ENCODE measurements at places on chromosomes 7 and 10.

DNA sequence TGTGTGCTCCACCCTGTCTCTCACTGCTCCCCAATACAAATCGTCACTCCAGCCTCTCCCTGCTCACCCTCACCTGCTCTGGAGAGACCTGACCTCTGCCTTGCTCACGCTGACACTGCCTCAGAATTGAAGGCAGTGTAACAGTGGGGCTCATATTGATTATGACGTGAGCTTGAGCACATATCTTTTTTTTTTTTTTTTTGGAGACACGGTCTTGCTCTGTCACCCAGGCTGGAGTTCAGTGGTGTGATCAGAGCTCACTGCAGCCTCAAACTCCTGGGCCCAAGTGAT, 84.7 kb downstream of the TBXAS1 start:
- DNase-seq = no peak

GRCh38 chr7:47647181-47647917, 65.4 kb upstream of the TNS3 start:
- DNase-seq = no peak

DNA sequence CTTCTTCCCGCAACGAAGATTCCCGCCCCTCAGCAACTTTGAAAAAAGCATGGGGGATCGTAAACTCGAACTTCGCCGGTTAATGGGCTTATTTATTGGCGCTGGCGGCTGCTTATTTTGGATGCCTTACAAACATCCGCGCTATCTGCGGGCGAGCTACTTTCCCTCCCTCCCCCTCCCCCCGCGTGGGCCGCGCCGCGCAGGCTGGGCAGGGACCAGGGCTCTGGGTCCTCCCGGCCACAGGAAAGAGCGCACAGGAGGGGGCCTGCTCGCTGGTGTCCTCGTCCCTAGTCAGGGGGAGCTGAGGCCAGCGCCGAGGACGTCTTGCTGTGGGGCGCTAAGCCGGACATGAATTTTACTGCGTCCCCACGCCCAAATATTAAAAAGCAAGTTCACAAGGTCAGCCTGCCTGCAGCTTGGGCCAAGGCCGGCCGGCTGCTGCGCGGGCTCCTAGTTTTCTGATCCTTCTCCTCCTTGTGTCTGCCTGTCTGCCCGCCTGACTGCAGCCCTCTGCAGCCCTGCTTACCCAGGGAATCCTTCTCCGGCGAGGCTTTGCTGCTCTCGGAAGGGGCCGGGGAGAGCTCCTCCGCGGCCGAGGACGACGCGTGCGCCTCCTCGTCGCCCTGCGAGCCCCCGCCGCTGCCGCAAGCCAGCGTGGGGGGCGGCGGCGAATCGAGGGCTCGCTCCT, 1.2 kb downstream of the HOXA10 start:
- DNase-seq = no peak

GRCh38 chr10:81095238-81095637, 557.5 kb downstream of the SH2D4B start:
- no peak for DNase-seq

DNA sequence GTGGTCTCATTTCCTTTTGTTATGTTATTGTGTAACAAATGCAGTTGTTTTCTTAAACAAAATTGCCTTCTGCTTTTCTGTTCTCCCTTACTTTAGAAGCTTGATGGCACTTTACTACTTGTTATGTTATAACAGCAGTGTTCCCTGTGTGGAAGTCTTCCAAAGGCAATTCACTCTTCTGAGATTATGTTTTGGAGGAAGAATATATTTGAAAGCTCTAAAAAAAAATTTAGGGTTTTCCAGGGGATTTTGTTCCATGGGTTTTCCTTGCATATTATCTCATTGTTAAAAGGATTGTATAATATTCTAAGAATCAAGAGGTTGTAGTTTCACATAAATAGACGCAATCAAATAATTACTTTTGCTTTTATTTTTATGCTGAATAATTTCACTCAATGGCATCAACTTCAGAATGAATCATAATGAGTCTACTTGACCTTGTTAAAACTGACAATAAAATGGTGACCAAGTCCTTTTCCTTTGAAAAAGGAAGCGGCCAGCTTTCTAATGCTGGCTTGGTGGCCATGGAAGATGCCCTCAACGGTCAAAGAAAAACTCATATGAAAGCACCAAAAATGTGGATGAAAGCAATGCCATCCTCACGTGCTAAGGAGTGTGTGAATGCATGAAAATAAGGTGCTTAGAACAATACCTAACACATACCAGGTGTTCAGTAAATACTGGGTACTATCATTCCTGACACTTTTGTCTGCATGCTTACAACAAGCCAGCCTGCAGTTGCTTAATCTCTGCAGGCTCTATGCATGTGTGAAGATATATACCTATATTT, 92.4 kb upstream of the KLF6 start:
- no peak for DNase-seq

- DNase-seq = no peak
These were observed 164.9 kb downstream of the CPED1 start for GRCh38 chr7:121153411-121153810.

DNA sequence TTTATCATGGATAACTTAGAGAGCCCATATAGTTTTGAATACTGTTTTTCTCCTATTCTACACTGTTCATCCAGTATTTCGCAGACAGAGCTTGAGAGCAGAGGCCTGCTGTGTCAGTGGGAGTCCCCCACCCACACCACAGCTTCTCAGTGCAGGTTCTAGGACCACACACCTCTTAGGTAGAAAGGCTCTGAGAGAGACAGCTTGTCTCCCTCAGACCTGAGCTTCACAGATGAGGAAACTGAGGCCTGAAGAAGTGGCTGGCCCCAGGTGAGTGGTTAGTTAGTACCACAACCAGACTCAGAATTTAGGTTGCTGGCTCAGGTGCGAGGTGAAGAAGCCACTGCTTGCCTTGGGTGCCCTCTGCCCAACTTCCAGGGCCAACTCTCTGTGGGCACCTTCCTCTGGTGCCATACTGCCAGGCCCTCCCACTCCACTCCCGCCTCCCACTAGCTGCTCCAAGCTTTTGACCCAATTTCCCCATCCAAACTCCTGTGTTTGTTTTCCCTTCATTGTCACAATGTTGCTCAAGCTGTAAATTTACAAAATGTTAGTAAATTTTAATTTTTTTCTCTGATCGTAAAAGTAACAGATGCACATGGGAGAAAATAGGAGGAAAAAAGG, 7.6 kb upstream of the HILPDA start:
- DNase-seq = no peak

DNA sequence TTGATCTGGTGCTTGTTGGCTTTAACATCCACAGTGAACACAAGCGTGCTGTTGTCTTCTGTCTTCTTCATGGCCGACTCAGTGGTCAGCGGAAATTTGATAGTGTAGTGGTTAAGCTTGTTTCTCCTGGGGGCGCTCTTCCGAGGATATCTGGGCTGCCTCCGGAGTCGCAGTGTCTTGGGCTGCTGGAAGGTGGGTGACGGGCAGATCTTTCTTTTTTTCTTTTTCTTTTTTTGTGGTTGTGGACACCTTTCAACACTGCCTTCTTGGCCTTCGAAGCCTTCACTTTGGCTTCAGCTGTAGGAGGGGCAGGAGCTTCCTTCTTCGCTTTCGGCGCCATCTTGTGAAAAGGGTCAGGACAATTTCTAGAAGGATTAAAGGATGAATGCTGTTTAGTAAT, 23.8 kb upstream of the RPA3 start:
- no peak for DNase-seq
